Stimulated activated CD8-positive, alpha-beta memory T cell treated with anti-CD3 and anti-CD28 coated beads, Interleukin-15, amount 100 ng/mL, for 1 hour (primary cell): ENCODE measurements at places on chromosomes 4 and X.

DNA sequence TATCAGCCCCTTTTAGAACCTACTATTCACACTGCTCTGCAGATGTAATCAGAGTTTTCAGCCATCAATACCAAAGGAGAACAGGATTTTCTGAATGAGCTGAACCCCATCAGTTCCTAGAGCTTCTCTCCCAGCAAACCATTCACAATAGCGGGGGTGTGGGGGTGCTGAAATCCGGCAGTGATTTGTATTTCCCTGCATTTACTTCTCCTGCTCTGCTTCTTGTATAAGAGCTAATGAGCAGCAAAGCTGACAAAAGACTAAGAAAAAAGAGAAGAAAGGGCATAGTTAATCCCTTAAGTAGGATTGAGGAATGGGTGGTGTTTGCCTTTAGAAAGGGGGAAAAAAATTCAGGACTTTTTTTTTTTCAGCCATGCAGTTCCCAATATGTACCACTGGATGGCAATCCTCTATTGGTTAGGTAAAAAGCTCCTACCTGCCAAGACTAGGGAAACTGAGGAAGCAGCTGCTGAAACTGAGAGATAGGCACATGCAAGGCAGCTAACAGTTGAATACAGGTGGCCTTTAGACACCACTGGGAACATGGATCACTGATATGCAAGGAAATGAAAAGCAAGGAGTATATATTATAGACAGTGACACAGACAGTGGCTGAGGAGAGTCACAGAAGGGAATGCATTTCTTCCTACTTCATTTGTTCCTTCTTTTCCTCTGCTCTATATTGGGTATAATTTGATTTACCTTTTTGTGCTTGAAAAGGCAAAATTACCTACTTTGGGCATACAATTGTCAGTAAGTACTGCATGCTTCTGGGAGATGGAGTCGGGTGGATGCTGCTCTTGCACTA is 217.9 kb downstream of the HS6ST2 start:
- DNase-seq: no peak

- DNase-seq: no peak
Measured at GRCh38 chr4:40275065-40275730, 59.9 kb upstream of the CHRNA9 start.

- DNase-seq: no peak
Measured at GRCh38 chr4:62028745-62029144, 828.6 kb downstream of the ADGRL3 start.

DNA sequence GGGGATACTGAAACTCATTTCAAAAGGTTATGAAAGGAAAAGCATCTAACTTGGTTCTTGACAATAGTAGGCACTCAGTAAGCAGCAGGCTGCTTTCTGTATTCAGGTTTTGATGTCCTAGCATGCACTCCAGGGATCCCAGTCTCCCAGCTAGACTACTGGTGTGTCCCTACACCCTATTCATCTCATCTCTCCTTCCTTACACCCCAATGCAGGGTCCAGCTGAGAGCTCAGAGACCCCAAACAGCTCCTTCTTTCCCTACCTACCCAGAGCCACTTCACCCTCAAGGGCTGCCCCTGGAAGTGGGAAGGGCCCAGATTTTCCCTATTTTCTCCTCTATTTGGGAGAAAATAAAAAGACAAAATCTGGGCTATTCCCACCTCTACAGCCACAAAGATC is 1.6 kb upstream of the EFNB1 start:
- DNase-seq: no peak

DNA sequence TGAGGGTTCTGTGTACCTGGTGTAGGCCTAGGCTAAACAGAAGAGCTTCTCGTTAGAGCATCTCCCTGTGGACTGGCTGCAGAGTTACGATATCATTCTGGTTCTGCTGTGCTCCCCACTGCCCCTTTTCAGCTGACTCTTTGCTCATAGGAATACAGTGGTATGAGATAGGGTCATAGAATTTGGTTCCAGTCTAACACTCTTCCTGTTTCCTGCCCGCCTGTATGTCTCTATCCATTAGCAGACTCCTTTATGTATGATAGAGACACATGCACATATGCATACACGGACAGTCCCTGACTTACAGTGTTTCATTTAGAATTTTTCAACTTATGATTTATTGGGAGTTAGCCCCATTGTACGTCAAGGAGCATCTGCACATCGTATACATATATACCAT is 15.3 kb downstream of the RNF4 start:
- no peak for DNase-seq
